Lung (tissue), 17 donors: ENCODE measurements at places on chromosomes 2 and 18. TPM values are rescaled to one million over a fixed set of nuclear protein-coding genes. Genes with fewer than 3 reads are reported as not detected.

Gene NIFK
- total RNA-seq = 32.2 TPM

Gene C2orf76
- total RNA-seq = 19.5 TPM

Gene BOLL
- not detected for total RNA-seq

Gene KIAA1328
- 10.2 TPM for total RNA-seq

- DNase-seq = peak; percentile 70
Measured at GRCh38 chr2:20629581-20630171, 21.2 kb downstream of the HS1BP3 start.

- DNase-seq = no peak
Measured at GRCh38 chr2:62486439-62486765, 19.6 kb downstream of the TMEM17 start.

DNA sequence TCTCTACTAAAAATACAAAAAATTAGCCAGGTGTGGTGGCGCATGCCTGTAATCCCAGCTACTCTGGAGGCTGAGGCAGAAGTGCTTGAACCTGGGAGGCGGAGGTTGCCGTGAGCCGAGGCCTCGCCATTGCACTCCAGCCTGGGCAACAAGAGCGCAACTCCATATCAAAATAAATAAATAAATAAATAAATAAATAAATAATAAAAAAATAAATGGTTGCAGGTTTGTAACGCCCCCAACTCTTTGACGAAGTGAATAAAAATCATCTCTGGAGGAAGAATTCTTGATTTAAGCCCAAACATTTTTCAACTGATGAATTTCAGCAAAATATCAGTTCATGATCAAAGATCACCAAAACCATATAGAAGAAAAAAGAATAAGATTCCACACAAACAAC lies 13.3 kb upstream of the CNRIP1 start:
- DNase-seq = no peak

- no peak for DNase-seq
Measured at GRCh38 chr2:127917916-127918315, 32.2 kb upstream of the AMMECR1L start.

DNA sequence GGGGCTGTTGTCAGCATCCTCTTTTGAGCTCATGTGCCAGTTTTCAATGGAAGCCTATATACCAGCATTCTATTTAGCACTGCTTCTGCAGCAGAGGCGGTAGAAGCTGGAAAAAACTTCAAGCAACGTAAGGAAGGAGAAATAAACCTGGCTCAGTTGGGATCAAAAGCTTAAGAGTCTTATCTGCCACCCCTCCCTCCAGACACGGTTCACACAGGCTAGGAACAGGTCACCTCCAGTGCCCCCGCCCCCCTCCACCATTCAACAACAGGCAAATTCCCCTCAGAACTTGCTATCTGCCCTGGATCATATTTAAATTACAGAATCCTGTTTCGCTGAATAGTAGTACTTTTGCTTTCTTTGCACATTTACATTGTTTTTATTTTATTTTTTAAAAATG lies 384.8 kb upstream of the PKDCC start:
- DNase-seq = no peak

GRCh38 chr2:144824306-144825080 lies 304.6 kb upstream of the ZEB2 start:
- DNase-seq = no peak

GRCh38 chr2:82538590-82539279 lies 1920.3 kb downstream of the SUCLG1 start:
- peak; percentile 9 for DNase-seq

GRCh38 chr18:41391616-41392595 lies 563.1 kb upstream of the PIK3C3 start:
- DNase-seq = peak; percentile 88

- DNase-seq = no peak
Measured at GRCh38 chr18:33459612-33460011, 19.1 kb upstream of the CCDC178 start.

GRCh38 chr2:60335533-60336237 lies 217.8 kb downstream of the BCL11A start:
- DNase-seq = no peak
